Testis (tissue), 5 donors: ENCODE measurements at places on chromosomes 2 and 18. TPM values are rescaled to one million over a fixed set of nuclear protein-coding genes. Genes with fewer than 3 reads are reported as not detected.

DNA sequence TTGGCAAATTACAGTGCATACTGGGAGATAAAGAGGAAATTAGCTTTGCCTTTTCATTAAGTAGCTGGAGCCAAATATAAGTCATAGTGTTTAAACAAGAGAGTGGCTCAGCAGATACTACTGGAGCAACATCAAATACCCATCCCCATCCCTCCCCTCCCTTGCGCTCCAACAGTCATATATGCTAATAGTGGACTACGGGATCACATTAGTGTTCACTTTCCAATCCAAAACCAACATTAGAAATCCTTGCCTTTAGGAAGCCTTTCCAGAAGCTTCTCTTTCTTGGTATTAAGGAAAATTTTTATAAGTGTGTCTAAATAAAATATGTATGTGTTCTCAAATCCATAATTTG lies 1669.3 kb downstream of the SUCLG1 start:
- no peak overlapping the region for H3K4me3 ChIP-seq
- H3K4me1 ChIP-seq, result no peaks in the 10 kb centered on the region
- no peaks in the 10 kb centered on the region for H3K27me3 ChIP-seq
- no peak overlapping the region for H3K27ac ChIP-seq
- DNase-seq, result no peak
- H3K36me3 ChIP-seq, result no peaks in the 10 kb centered on the region

GRCh38 chr2:158644139-158644538 lies 151.0 kb upstream of the DAPL1 start:
- H3K27ac ChIP-seq, result no peak overlapping the region
- DNase-seq, result no peak
- H3K4me3 ChIP-seq, result no peak overlapping the region
- no peaks in the 10 kb centered on the region for H3K27me3 ChIP-seq
- no peaks in the 10 kb centered on the region for H3K36me3 ChIP-seq

The SLC14A1 gene
- total RNA-seq, result 0.50 TPM

GRCh38 chr2:150620416-150620815 lies 132.9 kb upstream of the RND3 start:
- peaks cover 15% of the 10 kb centered on the region for H3K4me1 ChIP-seq
- DNase-seq, result no peak
- no peaks in the 10 kb centered on the region for H3K36me3 ChIP-seq

DNA sequence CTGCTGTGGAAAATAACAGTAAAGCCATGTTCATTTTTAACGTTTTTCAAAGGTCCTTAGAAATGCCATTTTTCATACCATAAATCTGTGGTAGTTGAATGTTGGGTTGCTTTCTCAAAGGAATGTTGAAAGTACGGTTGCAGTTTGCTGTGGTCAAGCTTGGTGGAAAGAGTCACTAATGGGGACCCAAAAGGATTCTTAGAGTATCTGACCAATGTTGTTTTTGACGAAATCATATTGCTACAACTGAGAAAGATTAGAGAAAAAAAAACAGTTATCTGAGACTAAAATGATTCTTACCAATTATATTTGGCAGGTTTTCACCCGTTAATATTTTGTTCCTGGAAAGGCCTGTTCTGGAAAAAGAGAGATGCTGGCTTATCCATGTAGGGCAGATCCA lies 439.5 kb upstream of the ETAA1 start:
- no peak overlapping the region for H3K4me3 ChIP-seq
- H3K27ac ChIP-seq, result no peak overlapping the region
- no peak for DNase-seq
- no peaks in the 10 kb centered on the region for H3K4me1 ChIP-seq
- no peaks in the 10 kb centered on the region for H3K36me3 ChIP-seq
- no peaks in the 10 kb centered on the region for H3K27me3 ChIP-seq

The DLGAP1 gene
- total RNA-seq, result 69.1 TPM

- H3K27ac ChIP-seq, result no peak overlapping the region
- H3K4me1 ChIP-seq, result peaks cover 11% of the 10 kb centered on the region
- DNase-seq, result no peak
- H3K36me3 ChIP-seq, result no peaks in the 10 kb centered on the region
Measured at GRCh38 chr2:241640165-241640795, 2.8 kb downstream of the ATG4B start.

The IL1RN gene
- total RNA-seq, result 3.2 TPM

The CD8A gene
- 1.7 TPM for total RNA-seq

- H3K36me3 ChIP-seq, result no peaks in the 10 kb centered on the region
- H3K4me1 ChIP-seq, result no peaks in the 10 kb centered on the region
- no peak overlapping the region for H3K4me3 ChIP-seq
- H3K27me3 ChIP-seq, result no peaks in the 10 kb centered on the region
Measured at GRCh38 chr18:67467188-67467587, 49.3 kb downstream of the DSEL start.

- no peaks in the 10 kb centered on the region for H3K4me1 ChIP-seq
- no peak overlapping the region for H3K27ac ChIP-seq
- no peaks in the 10 kb centered on the region for H3K36me3 ChIP-seq
- H3K4me3 ChIP-seq, result no peak overlapping the region
Measured at GRCh38 chr2:199923924-199924323, 12.8 kb downstream of the C2orf69 start.

- no peaks in the 10 kb centered on the region for H3K36me3 ChIP-seq
- H3K4me3 ChIP-seq, result no peak overlapping the region
- H3K27ac ChIP-seq, result no peak overlapping the region
Measured at GRCh38 chr2:184507254-184507653, 91.1 kb upstream of the ZNF804A start.

DNA sequence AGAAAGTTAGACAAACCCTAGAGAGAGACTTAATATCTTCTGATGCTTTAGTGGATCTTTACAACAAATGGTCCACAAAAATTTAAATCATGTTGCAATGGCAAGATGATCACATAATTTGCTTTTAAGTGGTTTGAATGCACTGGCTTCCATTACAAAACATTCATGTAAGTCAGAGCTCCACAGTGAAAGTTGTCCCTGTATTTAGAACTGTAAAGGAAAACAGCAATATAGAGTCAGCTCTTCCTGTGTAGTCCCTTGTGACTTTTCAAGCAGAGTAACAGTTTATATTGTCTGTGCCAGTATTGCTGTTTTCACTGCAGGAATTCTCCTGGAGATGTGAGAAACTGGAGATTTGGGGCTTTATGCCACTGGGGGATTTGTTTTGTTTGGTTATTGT lies 77.7 kb downstream of the MEIS1 start:
- no peaks in the 10 kb centered on the region for H3K27me3 ChIP-seq
- no peak overlapping the region for H3K4me3 ChIP-seq
- H3K4me1 ChIP-seq, result no peaks in the 10 kb centered on the region
- no peak for DNase-seq
- no peaks in the 10 kb centered on the region for H3K36me3 ChIP-seq

The KCNG2 gene
- 7.6 TPM for total RNA-seq

The ITPRIPL1 gene
- total RNA-seq, result 32.0 TPM

The PCARE gene
- total RNA-seq, result 0.06 TPM

DNA sequence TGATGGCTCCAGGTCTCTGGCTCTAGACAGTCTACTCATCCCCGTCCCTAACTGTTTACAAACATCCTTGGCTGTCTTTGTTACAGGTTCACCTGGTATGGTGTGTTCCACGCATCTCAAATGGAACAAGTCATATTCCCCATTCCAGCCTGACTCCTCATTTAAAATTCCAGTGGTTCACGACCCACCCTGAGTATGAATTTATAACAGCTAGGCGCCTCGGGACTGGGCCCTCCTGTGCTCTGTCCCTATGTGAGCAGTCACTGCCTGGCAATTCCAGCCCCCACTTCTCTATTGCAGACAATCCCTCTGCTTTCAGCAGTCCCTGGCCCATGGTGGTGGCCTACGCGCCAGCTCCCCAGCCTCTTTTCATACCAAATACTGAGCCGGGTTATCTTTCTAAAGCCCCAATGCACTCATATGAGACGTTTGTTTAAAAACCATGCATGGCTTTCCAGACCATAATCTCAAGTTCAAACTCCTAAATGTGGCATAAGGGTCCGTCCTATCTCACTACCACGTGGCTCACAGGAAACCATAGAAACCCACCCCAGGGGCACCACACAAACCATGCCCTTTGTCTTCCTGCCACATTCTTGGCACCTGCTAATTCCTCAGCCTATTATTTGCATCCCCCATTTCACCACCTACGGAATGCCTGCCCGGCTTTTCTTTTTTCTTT lies 1.6 kb downstream of the SERPINB8 start:
- H3K36me3 ChIP-seq, result no peaks in the 10 kb centered on the region
- H3K4me3 ChIP-seq, result peak overlapping the region; percentile 78
- DNase-seq, result no peak
- H3K27me3 ChIP-seq, result no peaks in the 10 kb centered on the region

GRCh38 chr18:45976566-45976965 lies 9.4 kb upstream of the EPG5 start:
- H3K27ac ChIP-seq, result no peak overlapping the region
- H3K4me3 ChIP-seq, result no peak overlapping the region
- no peaks in the 10 kb centered on the region for H3K27me3 ChIP-seq
- no peaks in the 10 kb centered on the region for H3K36me3 ChIP-seq
- H3K4me1 ChIP-seq, result no peaks in the 10 kb centered on the region

GRCh38 chr18:21300908-21301200 lies 58.8 kb downstream of the GREB1L start:
- peaks cover 6% of the 10 kb centered on the region for H3K4me1 ChIP-seq
- H3K36me3 ChIP-seq, result no peaks in the 10 kb centered on the region
- no peaks in the 10 kb centered on the region for H3K27me3 ChIP-seq
- H3K4me3 ChIP-seq, result no peak overlapping the region
- DNase-seq, result no peak
